Stimulated activated CD4-positive, alpha-beta T cell treated with anti-CD3 and anti-CD28 coated beads, TNF-alpha, amount 100 ng/mL, for 24 hours (primary cell): ENCODE measurements at places on chromosomes 4 and X.

GRCh38 chr4:136650541-136651277, 881.6 kb downstream of the PCDH18 start:
- DNase-seq, result no peak

GRCh38 chrX:126770179-126770578, 49.4 kb upstream of the PRR32 start:
- no peak for DNase-seq

GRCh38 chr4:138181287-138181686, 60.9 kb downstream of the SLC7A11 start:
- no peak for DNase-seq

DNA sequence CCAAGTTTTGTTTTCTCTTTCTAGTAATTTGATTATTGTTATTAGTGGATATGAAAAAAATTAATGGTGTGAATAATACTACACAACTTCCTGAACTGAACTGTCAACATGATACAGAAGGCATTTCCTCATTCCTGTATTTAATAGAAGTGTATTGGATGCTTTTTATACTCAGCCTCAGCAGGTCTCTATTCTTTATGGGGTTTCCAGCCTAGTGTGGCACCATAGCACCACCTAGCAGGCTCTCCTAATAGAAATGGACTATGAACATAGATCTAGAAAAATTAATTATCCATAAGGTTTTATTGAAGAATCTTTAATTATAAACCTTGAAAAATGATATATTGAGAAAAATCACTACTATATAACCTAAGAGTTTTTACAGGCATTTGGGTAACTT, 52.4 kb downstream of the GLRB start:
- DNase-seq, result no peak

DNA sequence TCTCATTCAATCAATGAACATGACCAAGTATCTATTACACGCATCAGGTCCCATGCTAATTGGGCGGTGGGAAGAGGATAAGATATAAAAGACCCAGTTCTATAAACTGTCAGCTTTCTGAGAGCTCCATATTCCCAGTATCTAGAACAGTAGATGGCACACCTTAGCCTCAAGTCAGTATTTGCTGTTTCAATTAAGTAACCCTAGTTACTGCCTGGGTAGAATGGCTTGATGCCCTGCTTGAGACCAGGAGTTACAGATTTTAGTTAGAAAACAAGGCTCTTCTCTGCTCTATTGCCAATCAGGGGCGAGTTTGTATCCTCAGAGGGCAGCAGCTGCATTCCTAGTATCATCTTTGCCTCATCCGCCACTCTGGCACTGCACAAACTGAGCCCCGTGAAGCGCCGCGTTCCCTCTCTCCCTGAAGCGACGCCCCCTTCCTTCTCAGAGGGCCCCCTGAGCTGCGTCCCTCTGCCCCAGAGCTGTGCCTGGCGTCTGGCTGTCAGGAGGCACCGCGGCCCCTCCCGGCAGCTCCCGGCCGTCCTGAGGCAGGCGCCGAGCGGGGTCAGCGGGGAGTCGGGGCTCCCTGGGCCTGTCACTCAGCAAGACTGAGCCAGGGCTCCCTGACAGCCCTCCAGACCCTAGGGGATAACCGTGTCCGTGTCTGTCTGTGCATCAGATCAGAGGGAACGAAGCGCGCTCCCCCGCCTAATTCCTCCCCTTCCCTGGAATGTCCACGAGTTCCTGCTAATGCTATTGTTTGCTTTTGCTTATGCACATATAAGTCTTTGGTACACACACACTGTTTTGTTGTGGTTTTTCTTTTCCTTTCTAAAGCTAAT, 212.4 kb upstream of the TTC29 start:
- DNase-seq, result no peak
